Activated naive CD8-positive, alpha-beta T cell treated with anti-CD3 and anti-CD28 coated beads for 36 hours (primary cell): ENCODE measurements at places on chromosomes 6 and 20. TPM values are rescaled to one million over a fixed set of nuclear protein-coding genes. Genes with fewer than 3 reads are reported as not detected.

The C6orf47 gene
- total RNA-seq = 11.1 TPM

The RAMACL gene
- total RNA-seq = 0.22 TPM

The TEAD3 gene
- total RNA-seq = 0.60 TPM

The SLC16A10 gene
- 13.4 TPM for total RNA-seq

The SLC44A4 gene
- total RNA-seq = not detected

The TP53TG5 gene
- total RNA-seq = 0.41 TPM

The CDH4 gene
- total RNA-seq = 0.06 TPM

The BTNL2 gene
- total RNA-seq = not detected

The PRKN gene
- total RNA-seq = 0.52 TPM

DNA sequence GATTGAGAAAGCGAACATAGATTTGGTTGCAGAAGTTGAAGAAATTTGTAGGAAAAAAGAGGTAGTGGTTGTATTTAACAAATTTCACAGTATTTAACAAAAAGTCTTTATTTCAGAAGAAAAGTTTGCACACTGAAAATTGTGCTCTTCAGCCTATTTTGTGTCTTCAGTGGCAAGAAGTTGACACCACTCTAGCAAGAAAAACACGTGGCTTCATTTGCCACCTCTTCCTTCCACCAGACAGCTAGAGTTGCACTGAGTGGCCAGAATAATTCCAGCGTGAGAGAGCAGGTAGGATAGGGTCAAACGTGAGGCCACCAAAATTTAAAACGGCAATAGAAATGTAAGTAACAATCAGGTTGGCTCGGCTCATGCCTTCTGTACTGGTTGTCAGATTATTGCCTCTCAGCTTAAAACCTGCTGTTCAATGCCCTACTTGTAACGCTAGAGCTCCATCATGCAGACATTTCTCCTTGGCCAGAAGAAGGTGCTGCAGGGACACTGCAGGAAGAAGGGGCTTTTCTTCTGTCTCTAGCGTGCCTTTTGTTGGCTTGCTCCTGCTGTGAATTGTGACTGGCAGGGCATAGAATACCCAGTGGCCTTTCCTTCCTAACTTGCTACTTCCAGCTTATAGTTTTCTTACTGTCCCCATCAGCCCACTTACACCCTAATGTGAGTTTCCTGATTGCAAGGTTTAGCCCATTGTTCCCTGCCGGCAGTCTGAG, 12.1 kb downstream of the TRAPPC3L start:
- no peak for DNase-seq

GRCh38 chr6:104954190-104954797, 2.6 kb upstream of the LIN28B start:
- no peak for DNase-seq

DNA sequence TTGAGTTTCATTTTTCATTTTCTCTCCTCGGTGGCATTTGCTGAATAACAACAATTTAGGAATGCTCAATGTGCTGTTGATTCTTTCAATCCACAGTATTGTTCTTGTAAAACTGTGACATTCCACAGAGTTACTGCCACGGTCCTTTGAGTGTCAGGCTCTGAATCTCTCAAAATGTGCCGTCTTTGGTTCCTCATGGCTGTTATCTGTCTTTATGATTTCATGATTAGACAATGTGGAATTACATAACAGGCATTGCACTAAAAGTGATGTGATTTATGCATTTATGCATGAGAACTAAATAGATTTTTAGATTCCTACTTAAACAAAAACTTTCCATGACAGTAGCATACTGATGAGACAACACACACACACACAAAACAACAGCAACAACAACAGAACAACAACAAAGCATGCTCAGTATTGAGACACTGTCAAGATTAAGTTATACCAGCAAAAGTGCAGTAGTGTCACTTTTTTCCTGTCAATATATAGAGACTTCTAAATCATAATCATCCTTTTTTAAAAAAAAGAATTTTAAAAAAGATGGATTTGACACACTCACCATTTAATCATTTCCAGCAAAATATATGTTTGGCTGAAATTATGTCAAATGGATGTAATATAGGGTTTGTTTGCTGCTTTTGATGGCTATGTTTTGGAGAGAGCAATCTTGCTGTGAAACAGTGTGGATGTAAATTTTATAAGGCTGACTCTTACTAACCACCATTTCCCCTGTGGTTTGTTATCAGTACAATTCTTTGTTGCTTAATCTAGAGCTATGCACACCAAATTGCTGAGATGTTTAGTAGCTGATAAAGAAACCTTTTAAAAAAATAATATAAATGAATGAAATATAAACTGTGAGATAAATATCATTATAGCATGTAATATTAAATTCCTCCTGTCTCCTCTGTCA, 88.1 kb downstream of the SNAP25 start:
- DNase-seq = no peak

DNA sequence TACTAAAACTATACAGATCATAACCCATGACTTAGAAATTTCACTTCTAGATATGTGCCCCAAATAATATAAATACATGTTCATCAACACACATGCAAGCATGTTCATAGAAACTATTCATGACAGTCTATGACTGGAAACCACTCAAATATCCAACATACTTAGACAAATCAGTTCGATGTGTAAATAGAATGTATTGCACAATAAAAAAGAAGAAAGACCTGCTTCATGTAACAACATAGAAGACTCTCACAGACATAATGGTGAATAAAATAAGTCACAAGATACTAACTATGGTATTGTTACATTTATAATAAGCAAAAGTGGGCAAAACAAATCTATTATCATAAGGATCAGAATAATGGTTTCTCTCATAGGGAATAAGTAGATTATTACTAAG, 163.5 kb upstream of the THBS2 start:
- no peak for DNase-seq

GRCh38 chr6:53513519-53513966, 31.4 kb downstream of the GCLC start:
- no peak for DNase-seq

DNA sequence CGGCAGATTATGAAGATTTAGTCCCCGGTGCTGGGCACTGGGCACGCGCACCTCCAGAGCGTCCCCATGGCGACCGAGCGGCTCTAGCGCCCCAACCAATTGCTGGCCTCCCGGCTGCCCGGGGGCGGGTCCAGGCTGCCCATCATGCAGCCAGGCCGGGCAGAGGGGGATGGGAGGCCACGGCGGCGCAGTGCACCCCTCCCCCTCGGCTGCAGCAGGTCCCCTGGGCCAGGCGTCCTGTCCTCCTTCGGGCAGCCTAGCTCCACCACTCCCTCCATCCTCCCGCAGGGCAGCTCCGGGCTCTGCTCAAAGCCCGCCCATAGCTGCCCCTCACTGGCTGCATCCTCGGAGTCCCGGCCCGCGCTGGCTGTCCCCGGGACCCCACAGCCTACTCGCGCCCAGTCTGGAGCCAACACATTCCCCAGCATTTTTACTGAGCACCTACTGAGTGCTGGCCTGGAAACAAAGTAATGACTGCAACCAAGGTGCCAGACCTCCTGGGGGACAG, 99.4 kb downstream of the ASXL1 start:
- DNase-seq = no peak

- DNase-seq = no peak
These were observed 272.5 kb upstream of the JAG1 start for GRCh38 chr20:10946124-10946880.

- DNase-seq = no peak
These were observed 128.1 kb downstream of the OPRM1 start for GRCh38 chr6:154167126-154167525.

- no peak for DNase-seq
These were observed 568.9 kb upstream of the CITED2 start for GRCh38 chr6:139943391-139943790.

- no peak for DNase-seq
These were observed 87.9 kb downstream of the CD40 start for GRCh38 chr20:46206025-46206424.

- no peak for DNase-seq
These were observed 40.4 kb upstream of the KIF25 start for GRCh38 chr6:167956983-167957492.

GRCh38 chr20:16446991-16447390, 126.3 kb downstream of the KIF16B start:
- DNase-seq = no peak

- no peak for DNase-seq
These were observed 20.0 kb upstream of the PXDC1 start for GRCh38 chr6:3771407-3772011.

- DNase-seq = peak; percentile 17
These were observed 50.3 kb downstream of the MYB start for GRCh38 chr6:135231469-135231844.

- DNase-seq = no peak
These were observed 349.8 kb upstream of the ARID1B start for GRCh38 chr6:156427345-156427744.

DNA sequence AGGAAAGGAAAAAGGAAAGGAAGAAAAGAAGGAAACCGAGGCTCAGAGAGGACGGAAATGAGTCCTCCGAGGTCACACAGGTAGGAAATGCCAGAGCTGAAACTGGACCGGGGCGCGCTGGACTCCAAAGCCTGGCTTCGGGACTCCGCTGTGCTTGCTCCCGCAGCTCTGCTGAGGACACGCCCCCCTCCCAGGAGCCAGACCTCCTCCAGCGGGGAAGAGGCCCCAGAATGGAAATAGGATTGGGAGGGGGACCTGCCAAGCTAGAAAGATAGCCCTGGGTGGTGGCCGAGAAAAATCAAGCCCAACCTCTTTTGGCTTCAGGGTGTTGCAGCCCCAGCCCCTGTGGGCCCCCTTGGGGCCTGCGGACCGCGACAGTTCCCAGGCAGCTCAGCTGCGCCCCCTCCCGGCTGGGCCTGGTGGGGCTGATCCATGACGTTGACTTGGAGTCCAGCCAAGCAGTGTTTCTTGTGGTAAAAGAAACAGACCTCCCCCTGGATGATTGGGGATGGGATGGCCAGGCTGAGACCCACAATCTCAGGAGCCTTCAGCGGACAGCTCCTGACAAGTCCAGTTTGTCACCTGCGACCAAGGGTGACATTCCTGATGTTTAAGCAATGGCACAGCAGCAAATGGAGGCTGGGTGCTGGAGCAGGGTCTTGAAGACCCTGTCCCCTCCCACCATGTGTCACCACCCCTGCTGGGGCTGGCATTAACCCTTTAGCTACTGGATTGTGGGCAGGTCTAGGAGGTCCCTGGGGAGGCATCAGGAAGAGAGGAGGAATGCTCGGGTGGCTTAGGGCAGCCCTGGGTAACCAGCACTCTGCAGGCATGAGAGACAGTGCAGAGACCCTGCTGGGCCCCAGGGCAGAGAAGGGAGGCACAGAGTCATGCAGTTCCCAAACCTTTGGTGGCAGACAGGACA, 55.4 kb downstream of the RIPOR3 start:
- DNase-seq = peak; percentile 66

DNA sequence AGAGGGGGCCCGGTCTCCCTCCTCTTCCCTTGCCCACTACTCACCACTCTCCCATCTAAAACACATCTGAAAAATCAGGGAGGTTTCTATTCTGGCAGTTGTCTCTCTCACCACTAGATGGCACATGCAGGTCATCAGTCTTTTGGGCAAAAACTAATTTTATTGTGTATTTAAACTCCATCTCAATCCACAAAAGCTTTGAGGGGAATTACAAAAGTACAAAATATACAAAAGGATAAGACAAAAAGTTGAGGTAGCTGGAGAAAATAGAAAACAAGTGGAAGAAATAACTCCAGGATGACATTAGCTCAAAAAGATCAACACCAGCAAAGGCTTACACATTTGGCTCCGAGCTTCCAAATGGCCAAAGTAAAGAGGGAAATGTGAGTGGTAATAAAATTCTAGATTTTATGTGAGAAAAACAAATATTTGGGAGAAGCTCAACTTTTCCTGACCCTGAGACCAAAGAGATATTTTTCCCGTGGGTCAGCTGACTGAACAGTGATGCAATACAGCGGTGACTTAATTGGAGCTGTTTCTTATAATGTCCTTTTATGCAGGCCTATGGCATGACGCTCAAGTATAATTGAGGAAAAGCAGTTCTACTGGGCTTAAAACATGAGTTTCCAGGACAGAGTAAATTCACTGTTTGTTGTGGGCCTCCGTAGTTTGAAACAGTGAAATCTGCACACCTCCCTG, 79.8 kb upstream of the CHD6 start:
- no peak for DNase-seq

- DNase-seq = no peak
These were observed 55.9 kb downstream of the RREB1 start for GRCh38 chr6:7163661-7164071.

GRCh38 chr6:116764961-116765841, at the start of gene FAM162B:
Gene FAM162B, minus strand, starts transcription at chr6:116765719. Its CDS starts 143 bp downstream, at chr6:116765576.
- DNase-seq = peak; percentile 7

DNA sequence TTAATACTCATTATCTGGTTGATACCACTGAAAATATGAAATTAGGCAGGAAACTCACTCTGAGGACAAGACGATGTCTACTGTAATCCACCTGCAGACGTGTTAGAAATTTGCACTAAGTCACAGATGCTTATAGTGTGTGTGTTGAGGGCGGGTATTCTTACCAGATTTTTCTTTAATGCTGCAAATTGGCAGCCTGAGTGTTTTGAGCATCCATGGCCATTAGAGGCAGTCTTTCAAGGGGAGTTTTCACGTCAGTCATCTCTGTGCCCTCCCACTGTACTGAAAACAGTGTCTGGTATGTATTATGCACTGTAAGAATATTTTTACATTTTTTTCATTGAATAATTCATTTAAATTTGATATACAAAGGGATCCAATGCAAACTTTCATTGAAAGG, 266.5 kb upstream of the QKI start:
- DNase-seq = no peak
